ENCODE measurements at places on chromosomes 3 and 15. TPM values are rescaled to one million over a fixed set of nuclear protein-coding genes. Genes with fewer than 3 reads are reported as not detected.

DNA sequence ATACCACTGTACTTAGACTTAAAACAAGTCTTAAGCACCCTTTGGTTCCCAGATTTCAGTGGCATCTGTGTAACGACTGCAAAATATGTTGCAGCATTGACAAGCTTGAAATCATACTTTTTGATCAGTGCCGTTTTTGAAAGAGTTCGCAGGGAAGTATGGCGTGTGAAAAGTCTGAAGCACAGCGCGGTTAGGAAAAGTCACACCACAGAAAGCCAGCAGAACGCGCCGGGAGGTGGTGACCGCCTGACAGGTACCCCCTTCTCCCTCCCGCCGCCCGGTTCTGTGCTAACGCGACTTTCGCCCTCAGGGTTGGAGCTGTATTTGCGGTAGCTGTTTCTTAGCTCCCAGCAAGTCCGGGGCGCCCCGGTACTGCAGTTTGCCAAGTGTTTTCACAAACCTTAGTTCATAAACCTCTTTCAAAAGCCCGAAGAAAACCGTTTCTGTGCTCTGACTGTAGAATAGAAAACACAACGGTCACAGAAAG lies 481 bp upstream of the CRYBG3 start:
- peak overlapping the region; percentile 70 for H3K4me3 ChIP-seq
- peaks cover 1% of the 10 kb centered on the region for H3K4me1 ChIP-seq
- H3K27me3 ChIP-seq = no peaks in the 10 kb centered on the region
- H3K36me3 ChIP-seq = no peaks in the 10 kb centered on the region

DNA sequence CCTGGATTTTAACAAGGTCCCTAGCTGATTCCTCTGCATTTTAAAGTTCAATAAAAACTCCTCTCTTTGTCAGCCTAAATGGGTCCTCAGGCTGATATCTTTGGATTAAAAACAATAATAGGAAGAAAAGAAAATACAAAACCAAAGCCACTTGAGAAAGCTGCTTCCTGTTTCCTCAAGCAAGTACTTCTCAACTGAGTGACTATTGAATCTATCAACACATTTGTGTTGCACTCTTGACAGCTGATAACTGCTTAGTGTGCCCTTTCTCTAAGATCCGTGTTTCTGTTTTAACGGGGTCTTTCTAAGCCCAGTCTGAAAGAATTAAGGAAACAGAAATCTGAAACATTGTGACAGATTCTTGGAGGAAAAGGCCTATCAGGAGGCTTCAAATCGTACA lies 410.7 kb downstream of the GRM7 start:
- no peak overlapping the region for H3K27ac ChIP-seq
- no peak overlapping the region for H3K4me3 ChIP-seq
- H3K4me1 ChIP-seq = peaks cover 5% of the 10 kb centered on the region
- no peaks in the 10 kb centered on the region for H3K27me3 ChIP-seq

GRCh38 chr15:41288464-41288863 lies 43.9 kb downstream of the OIP5 start:
- H3K36me3 ChIP-seq = no peaks in the 10 kb centered on the region
- no peaks in the 10 kb centered on the region for H3K27me3 ChIP-seq
- DNase-seq = no peak
- peaks cover 5% of the 10 kb centered on the region for H3K4me1 ChIP-seq
- H3K27ac ChIP-seq = no peak overlapping the region

GRCh38 chr3:185852635-185853034 lies 27.8 kb upstream of the IGF2BP2 start:
- H3K4me1 ChIP-seq = no peaks in the 10 kb centered on the region
- no peak overlapping the region for H3K4me3 ChIP-seq
- no peak overlapping the region for H3K27ac ChIP-seq
- no peak for DNase-seq
- no peaks in the 10 kb centered on the region for H3K36me3 ChIP-seq
- no peaks in the 10 kb centered on the region for H3K27me3 ChIP-seq

DNA sequence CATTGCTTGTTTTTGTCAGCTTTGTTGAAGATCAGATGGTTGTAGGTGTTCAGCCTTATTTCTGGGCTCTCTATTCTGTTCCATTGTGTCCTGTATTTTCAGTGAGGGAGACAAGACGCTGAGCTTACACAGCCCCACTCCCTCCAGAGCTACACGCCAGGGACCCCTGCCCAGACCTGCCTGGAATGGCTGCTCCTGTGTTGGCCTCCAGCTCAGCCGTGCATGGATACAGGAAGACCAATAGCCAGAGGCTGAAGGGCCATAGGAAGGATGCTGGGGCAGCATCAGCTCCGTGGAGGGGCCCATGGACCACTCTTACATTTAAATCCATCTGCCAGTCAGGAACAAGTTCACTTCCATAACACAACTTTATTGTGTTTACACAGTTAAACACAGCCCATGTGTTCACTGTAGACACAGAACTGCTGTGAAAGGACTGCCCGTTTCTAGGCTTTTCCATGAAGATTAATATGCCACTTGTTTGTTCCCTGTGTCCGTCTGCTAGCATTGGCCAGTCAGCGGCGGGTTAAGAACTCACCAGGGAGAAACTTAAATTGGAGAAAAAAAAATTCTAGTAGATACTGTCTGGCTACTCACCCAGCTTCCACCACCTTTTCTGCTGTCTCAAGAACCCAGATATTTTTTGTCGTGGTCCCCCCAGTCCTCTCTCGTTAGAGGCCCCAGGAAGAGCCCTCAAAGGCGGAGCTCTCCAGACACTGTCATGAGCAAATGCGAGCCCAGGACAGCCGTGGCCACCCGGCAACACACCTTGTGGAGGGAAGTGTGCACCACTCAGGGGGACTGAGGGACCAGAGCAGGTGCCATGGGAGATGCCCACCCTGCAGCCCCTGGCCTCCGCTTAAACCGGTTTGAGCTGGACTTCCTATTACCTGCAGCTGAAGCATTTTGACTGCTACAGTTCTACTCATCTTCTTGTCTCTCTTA lies 142.3 kb upstream of the MEF2A start:
- no peaks in the 10 kb centered on the region for H3K36me3 ChIP-seq
- H3K27ac ChIP-seq = no peak overlapping the region
- H3K4me3 ChIP-seq = no peak overlapping the region
- peak; percentile 9 for DNase-seq
- no peaks in the 10 kb centered on the region for H3K27me3 ChIP-seq

- H3K4me1 ChIP-seq = no peaks in the 10 kb centered on the region
- no peaks in the 10 kb centered on the region for H3K27me3 ChIP-seq
- H3K4me3 ChIP-seq = no peak overlapping the region
Observed at GRCh38 chr3:169218314-169218983, 445.1 kb downstream of the MECOM start.

- DNase-seq = peak; percentile 52
- H3K4me1 ChIP-seq = peaks cover 2% of the 10 kb centered on the region
- peak overlapping the region; percentile 96 for H3K27ac ChIP-seq
- H3K36me3 ChIP-seq = no peaks in the 10 kb centered on the region
- no peaks in the 10 kb centered on the region for H3K27me3 ChIP-seq
Observed at GRCh38 chr15:63157891-63158431, 684 bp upstream of the RPS27L start.

- no peaks in the 10 kb centered on the region for H3K27me3 ChIP-seq
- no peak for DNase-seq
- H3K36me3 ChIP-seq = no peaks in the 10 kb centered on the region
Observed at GRCh38 chr15:33094336-33094735, 100.2 kb downstream of the FMN1 start.

DNA sequence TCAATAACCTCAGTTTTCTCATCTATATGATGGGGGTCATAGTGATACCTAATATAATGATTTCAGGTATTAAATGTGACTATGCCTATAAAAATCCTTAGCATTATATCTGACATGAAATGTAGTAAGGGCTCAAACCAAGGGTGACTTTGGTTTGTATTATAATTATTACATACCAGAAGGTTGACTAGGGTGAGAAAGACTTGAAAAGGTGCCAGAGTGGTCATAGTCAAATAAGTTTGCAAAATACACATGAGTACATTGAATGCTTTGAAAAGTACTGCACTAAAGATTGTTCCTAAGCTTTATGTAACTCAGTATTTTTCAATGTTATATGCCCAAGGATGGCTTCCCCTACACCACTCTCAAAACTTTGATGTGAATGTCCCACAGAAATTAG lies 297.2 kb downstream of the ARPP21 start:
- no peaks in the 10 kb centered on the region for H3K36me3 ChIP-seq
- no peak for DNase-seq
- no peaks in the 10 kb centered on the region for H3K27me3 ChIP-seq
- H3K27ac ChIP-seq = no peak overlapping the region

DNA sequence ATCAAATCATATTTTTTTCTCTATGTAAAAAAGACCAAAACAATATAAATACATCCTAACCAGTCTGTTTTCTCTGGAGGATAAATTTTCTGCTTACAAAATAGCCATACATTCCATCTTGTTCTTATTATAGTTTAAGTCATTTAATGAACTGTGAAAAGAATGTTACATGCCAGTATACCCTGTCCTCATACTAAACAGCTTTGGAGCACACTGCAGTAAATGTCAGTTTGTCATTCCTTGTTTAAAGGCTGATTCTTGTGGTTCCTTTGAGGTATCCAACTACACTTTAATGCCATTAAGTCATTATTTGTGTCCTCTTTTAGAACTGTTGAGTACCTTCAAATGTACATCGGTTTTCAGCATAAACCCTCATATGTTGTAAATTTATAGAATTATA lies 52.7 kb upstream of the DCBLD2 start:
- H3K27ac ChIP-seq = no peak overlapping the region
- no peaks in the 10 kb centered on the region for H3K36me3 ChIP-seq
- no peak for DNase-seq
- no peaks in the 10 kb centered on the region for H3K4me1 ChIP-seq
- H3K27me3 ChIP-seq = no peaks in the 10 kb centered on the region

GRCh38 chr3:194118920-194119319 lies 17.0 kb upstream of the HES1 start:
- no peak overlapping the region for H3K4me3 ChIP-seq
- H3K4me1 ChIP-seq = no peaks in the 10 kb centered on the region
- H3K36me3 ChIP-seq = no peaks in the 10 kb centered on the region
- no peak for DNase-seq

- H3K4me3 ChIP-seq = no peak overlapping the region
- H3K27ac ChIP-seq = no peak overlapping the region
- no peak for DNase-seq
- no peaks in the 10 kb centered on the region for H3K27me3 ChIP-seq
- H3K4me1 ChIP-seq = no peaks in the 10 kb centered on the region
Observed at GRCh38 chr15:49370782-49371181, 52.3 kb upstream of the FGF7 start.

GRCh38 chr3:197262709-197263108 lies 35.7 kb downstream of the DLG1 start:
- H3K27me3 ChIP-seq = no peaks in the 10 kb centered on the region
- H3K4me3 ChIP-seq = no peak overlapping the region
- no peak for DNase-seq
- peaks cover 2% of the 10 kb centered on the region for H3K4me1 ChIP-seq
- no peaks in the 10 kb centered on the region for H3K36me3 ChIP-seq
- H3K27ac ChIP-seq = no peak overlapping the region

DNA sequence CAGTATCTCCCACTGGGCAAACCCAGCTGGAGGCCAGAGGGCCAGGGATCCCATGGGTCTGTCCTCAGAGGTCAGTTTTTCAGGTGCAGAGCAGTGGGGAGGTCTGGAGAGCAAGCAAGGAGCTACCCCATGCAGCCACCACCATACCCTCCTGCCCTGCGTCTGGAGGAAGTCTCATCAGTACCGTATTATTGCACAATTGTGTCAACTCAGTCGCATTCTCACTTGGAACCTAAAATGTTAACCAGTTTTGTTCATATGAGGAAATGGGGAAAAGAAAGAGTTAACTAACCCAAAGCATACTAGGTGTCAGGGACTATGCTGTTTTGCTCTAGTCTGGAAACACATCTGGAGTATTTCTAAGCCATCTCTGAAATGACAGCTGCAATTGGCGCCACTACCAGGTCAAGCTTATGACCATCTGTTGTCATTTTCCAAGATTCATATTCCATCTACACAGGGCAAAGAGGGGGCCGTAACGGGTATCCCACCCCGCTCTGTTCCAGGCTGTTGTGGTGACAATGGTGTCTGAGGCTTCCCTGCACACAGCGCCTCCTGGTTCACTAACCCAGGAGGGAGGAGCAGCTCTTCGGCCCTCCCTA lies 16.9 kb upstream of the APBA2 start:
- DNase-seq = no peak
- no peaks in the 10 kb centered on the region for H3K27me3 ChIP-seq
- no peak overlapping the region for H3K27ac ChIP-seq

GRCh38 chr15:56739964-56740640 lies 6.8 kb upstream of the ZNF280D start:
- DNase-seq = no peak
- H3K27ac ChIP-seq = no peak overlapping the region
- H3K4me3 ChIP-seq = no peak overlapping the region
- H3K27me3 ChIP-seq = no peaks in the 10 kb centered on the region

DNA sequence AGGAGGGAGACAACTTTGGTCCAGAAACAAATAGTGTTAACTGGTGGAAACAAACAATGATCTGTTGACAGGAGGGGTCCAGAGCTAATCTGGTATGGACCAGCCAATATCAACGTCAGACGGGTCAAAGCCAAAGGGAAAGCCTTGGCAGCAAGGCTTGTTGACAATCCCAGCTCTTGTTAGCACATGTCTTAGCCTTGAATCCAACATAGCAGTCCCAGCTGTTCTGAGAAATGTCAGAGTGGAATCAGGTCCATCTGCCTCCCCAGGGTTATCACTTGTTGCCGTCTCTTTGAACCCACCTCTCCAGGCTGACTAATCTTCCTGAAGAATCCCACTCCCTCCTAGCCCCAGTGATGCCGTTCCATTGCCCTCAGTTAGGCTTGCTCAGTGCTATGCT lies 404.6 kb upstream of the MCTP2 start:
- peak; percentile 46 for DNase-seq
- no peaks in the 10 kb centered on the region for H3K27me3 ChIP-seq
- no peak overlapping the region for H3K4me3 ChIP-seq
- peaks cover 9% of the 10 kb centered on the region for H3K4me1 ChIP-seq
- H3K27ac ChIP-seq = peak overlapping the region; percentile 4
- no peaks in the 10 kb centered on the region for H3K36me3 ChIP-seq

GRCh38 chr3:117417411-117417810 lies 707.8 kb downstream of the TUSC7 start:
- no peaks in the 10 kb centered on the region for H3K4me1 ChIP-seq
- no peaks in the 10 kb centered on the region for H3K27me3 ChIP-seq
- no peak overlapping the region for H3K27ac ChIP-seq
- no peak for DNase-seq

DNA sequence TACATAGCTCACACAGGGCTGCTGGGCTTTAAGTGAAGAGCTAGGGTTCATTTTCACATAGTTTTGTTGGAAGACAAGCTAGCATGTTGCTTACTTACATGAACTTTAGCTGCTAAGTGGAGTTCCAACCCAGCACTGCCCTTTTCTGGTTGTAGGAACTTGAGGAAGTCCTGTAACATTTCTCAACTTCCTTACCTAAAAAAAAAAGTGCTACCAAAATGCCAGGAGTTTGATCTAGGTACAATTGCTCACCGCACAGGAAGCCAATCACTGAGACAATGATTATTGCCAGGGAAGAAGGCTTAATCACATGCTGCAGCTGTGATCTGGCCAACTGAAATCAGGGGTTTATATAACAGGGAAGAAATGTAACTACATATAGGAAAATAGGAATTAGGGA lies 52.8 kb downstream of the IL12A start:
- H3K27ac ChIP-seq = no peak overlapping the region
- no peak overlapping the region for H3K4me3 ChIP-seq
- no peaks in the 10 kb centered on the region for H3K36me3 ChIP-seq
- peaks cover 2% of the 10 kb centered on the region for H3K4me1 ChIP-seq
- H3K27me3 ChIP-seq = no peaks in the 10 kb centered on the region
- no peak for DNase-seq

The PLOD2 gene
- 47.9 TPM for total RNA-seq

The FANCI gene
- 7.2 TPM for total RNA-seq

The LRRN1 gene
- 15.4 TPM for total RNA-seq

The RBPMS2 gene
- total RNA-seq = 10.4 TPM

The SLC33A1 gene
- total RNA-seq = 22.8 TPM

The ARPIN gene
- 32.5 TPM for total RNA-seq

The MESP2 gene
- total RNA-seq = not detected
